Cortex of kidney (tissue), 1 donor: ENCODE measurements at places on chromosomes 5 and 9.

GRCh38 chr9:21761309-21761901 lies 41.0 kb upstream of the MTAP start:
- no peak for DNase-seq

DNA sequence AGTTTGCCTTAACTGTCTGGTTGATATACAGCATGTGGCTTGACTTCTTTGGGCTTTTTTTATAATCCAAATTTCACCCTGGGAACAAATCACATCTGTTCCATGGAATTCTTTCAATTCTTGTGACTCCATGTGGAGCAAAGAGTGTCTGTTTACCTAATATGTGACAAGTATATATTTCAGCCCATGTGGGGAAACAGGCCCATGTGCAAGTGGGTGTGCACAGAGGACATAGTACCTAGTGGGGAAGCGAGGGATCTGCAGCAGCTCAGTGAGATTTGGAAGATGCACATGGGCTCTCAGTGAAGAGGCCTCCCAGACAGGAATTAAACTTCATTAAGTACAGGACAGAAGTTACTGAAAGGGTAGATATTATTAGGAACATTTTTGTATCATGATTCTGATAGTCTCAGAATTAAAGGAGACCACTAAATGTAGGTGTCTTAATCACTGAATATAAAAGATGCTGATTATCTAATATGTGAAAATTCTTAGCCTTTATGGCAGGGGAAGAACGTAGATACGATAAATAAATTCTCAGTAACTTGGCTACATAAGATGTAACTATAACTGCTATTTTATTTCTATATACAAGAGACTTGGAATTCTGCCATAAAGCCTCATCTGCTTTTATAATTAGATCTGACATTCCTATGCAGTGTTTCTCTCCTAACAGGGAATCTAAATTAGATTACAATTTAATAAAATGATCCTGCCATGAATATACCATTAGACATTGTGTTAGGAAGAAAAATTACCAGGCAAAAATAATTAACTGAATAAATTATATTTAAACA lies 181.2 kb downstream of the SLC12A2 start:
- DNase-seq: no peak

GRCh38 chr9:2291980-2292704 lies 277.0 kb downstream of the SMARCA2 start:
- no peak for DNase-seq

GRCh38 chr9:88053856-88054501 lies 79.6 kb upstream of the CDK20 start:
- no peak for DNase-seq

DNA sequence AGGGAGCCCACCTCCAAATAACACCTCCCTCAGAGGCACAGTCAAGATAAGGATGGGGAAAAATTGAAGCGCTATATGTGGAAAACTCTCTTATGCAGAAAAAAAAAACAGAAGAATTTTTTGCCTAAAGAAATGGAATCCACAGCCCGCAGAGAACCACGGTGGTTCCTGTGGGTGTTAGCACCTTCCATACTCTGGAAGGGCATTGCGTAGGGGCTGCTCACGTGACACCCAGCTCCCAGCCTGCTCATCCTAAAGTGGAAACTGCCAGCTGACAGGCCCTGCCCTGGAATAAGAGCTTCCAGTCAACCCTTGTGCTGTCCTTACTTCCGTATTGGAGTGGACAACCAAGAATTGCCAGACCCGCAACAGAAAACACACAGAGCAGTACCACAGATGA lies 142.5 kb downstream of the FSTL4 start:
- DNase-seq: no peak

DNA sequence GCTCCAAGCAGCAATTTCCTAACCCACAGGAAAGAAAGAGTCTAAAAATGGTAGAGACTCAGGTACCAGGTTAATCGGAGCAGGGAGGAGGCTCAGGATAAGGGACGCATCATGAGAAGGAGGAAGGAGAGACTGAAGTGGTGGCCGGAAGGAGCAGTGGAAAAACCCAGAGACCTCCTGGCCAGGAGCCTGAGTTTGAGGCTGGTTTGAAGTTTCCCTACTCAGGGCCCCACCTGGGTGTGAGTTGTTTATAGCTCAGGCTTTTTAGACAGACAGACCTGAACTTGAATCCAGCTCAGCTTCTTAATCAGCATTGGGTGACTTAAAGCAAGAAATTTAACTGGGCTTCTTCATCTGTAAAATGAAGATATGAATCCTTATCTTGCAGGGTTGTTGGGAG lies 11.9 kb upstream of the AQP7 start:
- DNase-seq: no peak

GRCh38 chr5:115366223-115366622 lies 69.8 kb upstream of the CCDC112 start:
- no peak for DNase-seq

GRCh38 chr5:176561259-176561658 lies 12.1 kb downstream of the CDHR2 start:
- no peak for DNase-seq

DNA sequence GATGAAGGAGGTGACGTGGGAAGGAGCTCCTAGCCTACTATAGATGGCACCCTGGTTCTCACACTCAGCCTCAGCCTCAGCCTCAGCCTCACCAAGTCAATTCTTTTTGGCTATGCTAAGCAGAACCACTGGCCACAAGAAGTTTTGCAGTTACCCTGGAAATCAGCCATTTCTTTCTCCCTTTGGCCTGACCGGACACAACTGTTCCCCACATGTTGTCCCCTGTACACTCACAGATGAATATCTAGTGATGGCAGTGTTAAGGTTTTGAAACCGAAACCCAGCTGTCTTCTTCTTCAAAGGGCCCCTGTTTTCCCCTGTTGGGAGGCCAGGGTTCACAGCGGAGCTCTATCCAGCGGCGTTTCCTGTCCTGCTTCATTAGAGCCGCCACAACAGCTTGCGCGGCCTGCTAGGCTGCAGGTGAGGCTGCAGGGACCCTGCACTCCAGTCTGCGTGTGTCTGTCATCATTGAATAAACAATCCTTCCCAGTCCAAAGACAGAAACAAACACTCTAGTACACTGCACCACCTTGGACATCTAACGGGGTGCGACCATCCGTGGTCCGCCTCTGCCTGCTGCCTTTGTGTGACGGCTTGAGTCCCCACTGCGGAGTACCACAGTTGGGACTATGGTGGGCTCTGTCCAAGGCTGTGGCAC lies 250.5 kb downstream of the DENND1A start:
- no peak for DNase-seq

- DNase-seq: no peak
Observed at GRCh38 chr9:34610434-34611206, 1.3 kb downstream of the RPP25L start.

GRCh38 chr9:13267743-13268142 lies 11.7 kb downstream of the MPDZ start:
- DNase-seq: no peak

DNA sequence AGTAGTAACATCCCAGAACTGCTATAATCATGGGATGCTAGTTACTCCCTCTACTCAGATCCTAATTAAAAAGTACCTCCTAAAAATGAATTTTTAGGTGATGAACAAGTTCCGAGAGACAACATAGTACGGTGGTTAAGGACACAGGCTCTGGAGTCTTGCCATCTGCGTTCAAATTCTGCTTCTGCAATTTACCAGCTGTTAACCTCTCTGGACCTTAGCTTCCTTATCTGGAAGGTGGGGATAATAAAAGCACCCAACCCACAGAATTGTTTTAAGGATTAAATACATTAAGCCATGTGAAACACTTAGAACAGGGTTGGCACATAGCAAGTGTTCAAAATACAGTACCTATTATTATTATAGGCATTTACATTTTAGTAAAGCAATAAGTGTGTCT lies 77.5 kb upstream of the XPA start:
- DNase-seq: no peak

- no peak for DNase-seq
Observed at GRCh38 chr9:129611307-129611800, 9.5 kb downstream of the C9orf50 start.

- DNase-seq: no peak
Observed at GRCh38 chr5:149600932-149601331, 19.6 kb downstream of the ARHGEF37 start.

GRCh38 chr5:169286572-169287300 lies 14.2 kb downstream of the SLIT3 start:
- DNase-seq: no peak

GRCh38 chr5:158429564-158429963 lies 570.6 kb upstream of the CLINT1 start:
- DNase-seq: no peak

DNA sequence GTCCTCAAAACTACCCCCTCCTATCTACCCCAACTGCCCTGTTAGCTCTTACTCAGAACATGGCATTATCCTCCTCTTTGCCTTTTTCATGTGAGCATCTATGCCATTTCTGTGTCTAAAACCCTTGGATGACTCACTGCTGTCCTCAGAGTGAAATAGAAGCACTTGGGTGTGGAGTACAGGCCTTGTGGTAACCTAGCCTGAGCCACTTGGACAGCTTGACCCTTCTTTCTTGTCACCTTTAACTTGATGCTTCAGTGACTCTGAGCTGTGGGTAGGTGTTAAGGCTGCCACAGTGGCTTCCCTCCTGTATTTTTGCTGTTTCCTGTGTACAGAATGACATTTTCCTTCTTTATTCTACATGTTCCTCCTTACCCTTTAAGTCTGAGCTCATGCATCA lies 391.4 kb downstream of the SH3GL2 start:
- no peak for DNase-seq

GRCh38 chr5:16656561-16657191 lies 39.9 kb upstream of the RETREG1 start:
- no peak for DNase-seq

DNA sequence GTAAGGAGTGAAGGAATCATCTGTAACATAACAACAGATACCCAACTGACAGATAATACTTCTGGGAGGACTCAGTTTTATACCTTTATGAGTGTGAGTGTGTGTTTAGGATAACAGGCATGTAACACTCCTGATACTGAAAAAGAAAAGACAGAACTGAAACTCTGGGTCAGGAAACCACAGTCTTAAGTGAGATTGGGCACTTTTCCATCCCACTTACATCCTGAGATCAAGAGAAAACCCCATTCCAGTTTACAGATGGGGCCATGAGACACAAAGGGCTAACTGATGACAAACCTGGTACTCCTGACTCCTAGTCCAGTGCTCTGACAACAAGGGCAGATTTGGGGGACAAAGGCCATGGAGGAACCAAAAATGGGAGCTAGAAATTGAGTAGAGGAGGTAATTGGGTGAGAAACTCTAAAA lies 18.0 kb downstream of the IL5 start:
- DNase-seq: no peak

GRCh38 chr9:7947577-7947976 lies 148.0 kb upstream of the DMAC1 start:
- DNase-seq: no peak

DNA sequence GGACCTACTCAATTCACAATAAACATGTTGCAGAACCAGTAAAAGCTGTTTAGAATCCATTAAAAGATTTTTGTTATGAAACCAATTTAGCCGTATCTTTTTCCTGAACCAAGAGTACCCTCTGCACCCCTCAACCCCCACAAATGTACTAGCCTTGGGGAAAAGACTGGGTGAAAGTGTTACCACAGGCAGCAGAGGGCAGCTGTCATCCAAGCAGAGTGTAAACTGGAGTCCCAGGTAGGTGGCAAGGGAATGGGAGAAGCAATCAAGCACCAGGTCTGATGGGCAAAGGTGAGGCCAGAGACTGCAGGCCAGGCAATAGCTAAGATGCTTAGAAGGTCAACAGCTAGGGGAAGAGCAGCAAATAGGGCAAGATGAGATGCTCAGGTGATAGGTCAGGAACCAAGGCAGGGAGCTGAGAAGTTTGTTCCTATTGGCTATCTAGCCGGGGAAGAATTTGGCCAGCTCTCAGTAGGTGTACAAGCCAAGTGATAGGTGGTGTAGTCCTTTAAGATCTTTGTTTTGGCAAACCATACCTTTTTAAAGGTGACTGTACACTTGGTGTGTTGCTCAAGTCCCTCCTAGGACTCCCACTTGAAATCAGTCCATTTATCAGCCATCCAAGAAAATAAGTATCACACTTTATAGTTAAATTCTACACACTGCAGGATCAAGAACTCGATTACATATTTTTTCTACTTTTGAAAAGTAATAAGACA lies 77.8 kb upstream of the CCDC112 start:
- DNase-seq: no peak

GRCh38 chr5:150751096-150751891 lies 7.5 kb downstream of the DCTN4 start:
- no peak for DNase-seq

- DNase-seq: no peak
Observed at GRCh38 chr9:135772056-135772646, 70.2 kb downstream of the KCNT1 start.

- DNase-seq: no peak
Observed at GRCh38 chr5:158839638-158840037, 260.1 kb downstream of the EBF1 start.

GRCh38 chr5:40616781-40617180 lies 62.9 kb upstream of the PTGER4 start:
- DNase-seq: no peak

- no peak for DNase-seq
Observed at GRCh38 chr5:142671266-142671665, 14.6 kb downstream of the FGF1 start.

DNA sequence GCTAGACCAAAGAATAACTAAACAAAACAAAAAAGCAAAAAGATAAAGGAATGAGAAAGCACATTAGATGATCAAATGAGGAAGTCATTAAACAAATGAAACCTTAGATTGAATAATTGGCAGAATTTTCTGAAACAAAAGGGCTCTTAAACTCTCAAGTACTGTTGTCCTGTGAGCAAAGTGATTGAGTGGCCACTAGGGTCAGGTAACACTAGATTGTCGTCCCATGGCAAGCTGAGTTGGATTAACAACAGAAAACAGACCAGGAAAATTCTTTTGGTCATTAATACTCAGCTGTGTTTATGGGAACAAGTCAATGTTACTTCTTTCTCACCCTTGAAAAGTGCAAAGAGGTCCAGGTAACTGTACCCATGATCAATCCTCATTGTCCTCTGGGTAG lies 81.6 kb upstream of the MRPS30 start:
- DNase-seq: no peak

- DNase-seq: no peak
Observed at GRCh38 chr9:96241391-96241809, 60.6 kb downstream of the HSD17B3 start.

- DNase-seq: no peak
Observed at GRCh38 chr5:111556501-111556900, 44.2 kb upstream of the STARD4 start.

DNA sequence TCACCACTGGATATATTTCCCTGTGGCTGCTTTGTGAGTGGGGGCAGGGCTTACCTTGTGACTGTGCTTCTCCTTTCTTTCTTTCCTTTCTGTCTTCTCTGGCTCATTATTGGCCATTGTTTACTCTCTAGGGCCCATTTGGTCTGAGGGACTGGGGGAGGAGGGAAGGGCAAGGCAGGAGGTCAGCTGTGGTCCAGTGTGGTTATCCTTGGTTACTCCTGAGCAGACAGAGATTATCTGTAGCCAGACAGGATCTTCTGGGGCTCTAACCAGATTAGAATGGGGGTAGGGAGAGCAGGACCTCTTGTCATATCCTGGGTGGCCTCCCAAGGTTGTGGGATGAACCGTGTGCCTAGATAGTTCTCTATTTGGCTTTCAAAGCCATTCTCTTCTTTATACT lies 71.2 kb downstream of the ANKRD55 start:
- no peak for DNase-seq
